Nasal cavity respiratory epithelium epithelial cell of viscerocranial mucosa (primary cell): ENCODE measurements at places on chromosomes 7 and 10. TPM values are rescaled to one million over a fixed set of nuclear protein-coding genes. Genes with fewer than 3 reads are reported as not detected.

MUC12 gene
- not detected in 2 replicates for total RNA-seq

CLIP2 gene
- 12.0 and 24.4 TPM in 2 replicates for total RNA-seq

GIMAP8 gene
- not detected in 2 replicates for total RNA-seq

HOXA1 gene
- total RNA-seq = 0.07 and 0.68 TPM in 2 replicates

PAPOLB gene
- total RNA-seq = under 0.01 TPM in 1 of 2 replicates, not detected in the other

DNAJB12 gene
- 19.5 and 37.7 TPM in 2 replicates for total RNA-seq

AGR2 gene
- total RNA-seq = 11.5 and 139 TPM in 2 replicates

KIN gene
- 5.5 and 5.9 TPM in 2 replicates for total RNA-seq

GET4 gene
- 36.4 and 44.1 TPM in 2 replicates for total RNA-seq

CLRN3 gene
- not detected in 2 replicates for total RNA-seq

CRYGN gene
- 0.14 TPM in 1 of 2 replicates, not detected in the other for total RNA-seq

CHRM2 gene
- not detected in 2 replicates for total RNA-seq

CCM2 gene
- total RNA-seq = 46.1 and 65.6 TPM in 2 replicates

BBIP1 gene
- 10.9 and 13.3 TPM in 2 replicates for total RNA-seq

ANKIB1 gene
- total RNA-seq = 58.8 and 65.9 TPM in 2 replicates

EBLN1 gene
- total RNA-seq = not detected in 2 replicates

KEL gene
- 0.28 TPM in 1 of 2 replicates, not detected in the other for total RNA-seq

TACC2 gene
- total RNA-seq = 26.3 and 43.9 TPM in 2 replicates
